Activated naive CD4-positive, alpha-beta T cell treated with anti-CD3 and anti-CD28 coated beads for 36 hours (primary cell): ENCODE measurements at places on chromosomes 11 and 22. TPM values are rescaled to one million over a fixed set of nuclear protein-coding genes. Genes with fewer than 3 reads are reported as not detected.

ELMOD1 gene
- not detected for total RNA-seq

RASD2 gene
- not detected for total RNA-seq

IGLL1 gene
- total RNA-seq, result not detected

NOX4 gene
- not detected for total RNA-seq

MIOX gene
- 0.31 TPM for total RNA-seq

TSPAN18 gene
- total RNA-seq, result 8.4 TPM
